Central memory CD4-positive, alpha-beta T cell (primary cell): ENCODE measurements at places on chromosomes 16 and 17.

DNA sequence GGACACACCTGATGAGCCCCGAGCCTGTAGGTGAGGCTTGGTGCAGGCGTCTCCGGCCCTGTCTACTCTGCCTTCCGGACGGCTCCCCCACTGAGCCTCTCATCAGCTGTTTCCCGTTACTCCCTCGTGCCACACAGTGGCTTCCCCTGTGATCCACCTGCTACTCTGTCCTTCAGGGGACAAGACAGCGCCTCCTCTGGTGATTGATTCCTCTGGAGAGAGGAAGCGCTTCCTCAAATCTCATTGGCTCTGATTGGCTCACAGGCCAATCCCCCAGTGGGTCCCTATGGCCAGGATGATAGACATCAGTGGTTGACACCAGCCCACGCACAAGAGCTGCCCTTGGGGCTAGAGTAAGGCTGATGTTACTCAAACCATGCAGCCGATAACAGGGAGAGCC, 24.0 kb downstream of the RNF213 start:
- no peak for DNase-seq

DNA sequence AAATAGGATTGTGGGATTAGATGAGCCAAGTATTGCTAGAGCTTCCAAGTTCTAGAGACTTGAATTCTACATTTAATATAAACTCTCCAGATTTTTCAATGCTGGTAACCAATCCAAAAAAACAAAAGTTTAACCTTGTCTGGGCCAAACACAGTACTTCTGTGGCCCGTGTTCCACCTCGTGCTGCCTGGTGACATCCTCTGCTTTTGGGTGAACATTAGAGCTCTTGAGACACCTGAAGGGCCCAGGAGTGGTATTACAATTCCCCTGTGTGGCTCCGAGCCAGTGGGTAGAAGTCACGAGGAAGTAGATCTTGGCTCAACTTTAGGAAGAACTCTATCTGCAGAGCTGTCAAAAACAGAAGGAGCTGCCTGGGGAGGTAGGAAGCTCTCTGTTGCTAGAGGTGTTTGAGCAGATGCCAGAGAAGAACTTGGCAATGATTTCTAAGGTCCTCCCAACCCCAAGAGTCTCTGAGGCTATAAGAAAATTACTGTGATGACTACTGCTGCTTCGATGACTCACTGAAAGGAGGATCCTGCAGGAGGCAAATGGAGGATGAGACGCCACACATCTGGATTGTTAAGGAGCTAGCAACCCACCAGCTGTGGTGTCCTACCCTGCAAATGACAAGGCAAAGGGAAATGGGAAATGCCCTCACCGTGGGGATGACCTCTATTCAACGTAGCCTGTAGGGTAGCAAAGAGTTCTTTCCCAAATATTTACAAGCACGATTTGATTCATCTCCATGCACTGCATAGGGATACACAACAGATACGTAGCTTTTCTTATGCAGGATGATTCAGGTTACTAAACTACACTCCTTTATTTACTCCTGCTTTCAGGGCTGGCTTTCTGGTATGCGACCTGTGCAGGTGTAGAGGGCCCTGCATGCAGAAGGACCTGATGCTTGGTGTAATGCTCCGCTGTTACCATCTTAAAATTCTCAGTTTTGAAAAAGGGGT, 45.8 kb upstream of the GAS7 start:
- no peak for DNase-seq

DNA sequence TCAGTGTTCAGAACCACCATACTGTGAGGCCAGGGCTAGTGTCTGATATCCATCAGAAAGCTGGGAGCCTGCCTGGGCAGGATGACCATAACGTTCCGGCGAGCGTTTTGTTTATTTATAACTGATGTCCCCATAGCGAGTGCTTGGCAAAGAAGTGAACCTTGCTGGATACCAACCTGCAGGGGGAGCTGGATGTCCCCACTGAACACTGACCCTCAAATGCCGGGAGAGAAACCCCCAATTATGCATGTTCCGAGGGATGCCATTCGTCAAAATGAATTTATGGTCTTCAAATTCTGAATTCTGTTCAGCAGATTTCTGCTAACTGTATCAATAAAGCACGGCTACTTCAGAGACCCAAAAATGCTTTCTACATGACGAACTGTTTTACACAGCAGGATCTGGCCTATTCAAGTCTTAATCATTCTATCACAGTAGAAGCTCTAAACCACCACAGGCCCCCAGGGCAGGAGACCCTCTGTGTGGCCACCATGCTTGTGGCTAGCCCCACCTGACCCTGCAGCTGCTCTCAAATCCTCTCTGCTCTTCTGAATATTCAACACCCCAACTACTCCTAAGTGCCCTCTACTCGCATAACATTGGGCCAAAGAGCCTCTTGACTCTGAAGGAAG, 15.2 kb downstream of the MED24 start:
- DNase-seq = no peak

DNA sequence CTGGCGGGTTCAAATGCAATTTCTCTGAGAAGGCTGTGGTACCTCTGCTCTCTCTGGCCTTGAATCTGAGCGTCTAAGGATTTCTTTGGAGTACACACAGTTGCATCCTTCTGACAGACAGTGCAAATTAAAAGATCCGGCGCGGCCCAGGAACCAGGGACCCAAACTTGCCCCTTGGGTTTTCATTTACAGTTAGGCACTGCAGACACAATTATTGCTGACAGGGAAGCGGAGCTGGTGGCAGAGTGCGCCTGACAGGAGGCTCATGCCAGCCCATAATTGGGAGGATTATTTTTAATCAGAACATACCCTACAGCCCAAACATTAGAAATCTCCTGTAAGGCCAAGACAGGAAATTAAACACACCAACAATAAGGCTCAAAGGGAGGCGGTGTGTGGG, 1023.4 kb upstream of the RBFOX1 start:
- no peak for DNase-seq

DNA sequence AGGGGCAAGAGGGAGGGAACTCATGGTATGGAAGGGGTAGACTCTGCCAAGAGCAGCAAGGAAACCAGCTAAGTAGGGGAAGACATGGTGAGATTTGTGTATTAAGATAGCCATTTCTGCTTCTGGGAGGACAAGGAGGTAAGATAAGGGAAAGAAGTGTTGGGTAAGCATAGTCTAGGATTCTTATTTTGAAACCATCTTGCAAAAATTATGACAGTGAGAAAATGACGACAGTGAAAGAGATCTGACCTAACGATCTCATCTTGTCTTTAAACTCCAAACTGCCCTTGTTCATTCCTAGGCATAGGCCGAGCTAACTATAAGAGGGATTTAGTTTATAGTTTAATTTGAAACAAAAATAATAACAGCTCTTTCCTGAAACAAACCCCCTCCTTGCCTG, 5.6 kb upstream of the RBL2 start:
- no peak for DNase-seq

DNA sequence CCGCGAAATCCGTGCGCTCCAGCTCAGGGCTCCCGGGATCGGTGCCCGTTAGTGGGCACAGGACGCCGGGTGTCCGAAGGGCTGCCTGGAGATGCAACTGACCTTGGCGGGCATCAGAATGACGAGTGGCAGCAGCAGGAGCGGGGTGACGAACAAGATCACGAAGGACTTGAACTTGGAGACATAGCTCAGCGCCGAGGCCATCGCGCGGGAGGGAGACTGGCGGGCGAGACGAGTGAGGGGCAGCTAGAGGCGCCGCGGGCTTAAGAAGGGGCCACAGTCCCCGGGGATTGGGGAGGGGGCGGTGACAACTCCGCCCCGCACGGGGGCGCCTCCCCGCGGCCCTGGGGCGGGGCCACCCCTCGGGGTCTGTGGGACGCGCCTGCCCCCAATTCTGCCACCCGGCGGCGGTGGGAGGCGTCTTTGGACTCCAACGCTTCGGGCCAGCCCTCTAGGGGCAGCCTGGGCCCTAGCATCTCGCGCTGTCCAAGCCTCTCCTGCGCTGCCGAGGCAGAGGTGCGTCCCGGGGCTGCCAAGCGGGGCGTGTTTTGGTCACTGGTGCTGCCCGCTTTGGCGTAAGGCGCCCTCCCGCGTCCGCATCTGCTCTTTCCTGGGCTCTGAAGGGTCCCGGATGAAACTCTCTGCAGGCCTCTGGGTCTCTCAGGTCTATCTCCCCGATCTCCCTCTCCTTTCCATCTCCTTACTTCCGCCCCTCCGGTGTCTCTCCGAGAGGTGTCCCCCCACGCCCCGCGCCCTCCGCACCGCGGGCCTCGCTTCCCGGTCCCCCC, at the start of gene SLC13A5:
SLC13A5 (minus strand) TSS at position 240 of the 788 bp plus-strand sequence; CDS start at position 204, 36 bp downstream.
- no peak for DNase-seq
